Spleen (tissue), 13 donors: ENCODE measurements at places on chromosomes 11 and 22.

DNA sequence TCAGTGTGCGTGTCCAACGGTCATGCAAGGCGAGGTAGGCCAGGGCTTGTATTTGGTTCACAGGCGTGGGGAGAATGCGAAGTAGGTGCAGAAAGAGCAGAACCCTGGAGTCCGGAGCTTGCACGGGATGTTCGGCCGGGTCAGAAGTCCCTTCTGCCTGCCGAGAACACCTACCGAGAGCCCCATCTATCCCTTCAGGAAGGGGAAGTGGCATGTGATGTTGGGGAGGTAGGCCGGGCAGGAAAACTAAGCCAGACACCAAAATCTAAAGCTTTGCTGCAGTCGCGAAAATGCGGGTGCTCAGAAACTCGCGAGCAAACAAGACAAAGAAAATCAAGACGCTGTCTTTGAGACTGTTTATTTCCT, 435 bp upstream of the TAF6L start:
- DNase-seq = peak; percentile 81

DNA sequence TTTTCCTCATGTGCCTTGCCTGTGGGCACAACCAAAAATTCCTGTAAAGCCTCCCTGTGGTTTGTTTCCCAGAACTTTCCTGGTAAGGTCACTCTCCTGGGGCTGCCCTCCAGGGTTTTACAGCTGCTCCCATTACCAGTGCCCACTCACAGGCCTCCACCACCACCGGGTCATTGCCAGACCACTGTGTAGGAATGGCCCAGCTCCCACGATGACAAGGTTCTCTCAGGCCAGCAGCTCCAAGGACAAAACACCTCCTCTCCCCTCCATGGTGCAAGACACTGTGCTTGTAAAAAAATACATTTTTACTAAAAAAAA, 96.1 kb upstream of the AKIP1 start:
- DNase-seq = no peak

DNA sequence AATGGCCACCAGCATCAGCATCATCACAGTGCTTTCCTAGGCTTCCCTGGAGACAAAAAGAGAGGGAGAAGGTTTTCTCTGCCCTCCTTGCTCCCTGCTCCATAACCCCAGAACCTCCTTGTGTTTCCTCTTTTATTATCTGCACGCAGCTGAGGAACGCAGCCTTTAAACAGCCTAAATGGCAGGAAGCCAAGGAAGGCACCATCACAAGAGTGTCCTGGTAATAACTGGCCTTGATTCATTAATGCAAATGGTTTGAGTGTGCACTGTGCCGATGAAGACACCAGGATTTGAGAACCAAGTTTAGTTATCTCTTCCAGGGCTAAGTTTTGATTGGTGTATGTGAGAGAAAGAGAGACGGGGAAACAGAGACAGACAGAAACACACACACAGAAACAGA, 29.4 kb upstream of the DRD2 start:
- no peak for DNase-seq

DNA sequence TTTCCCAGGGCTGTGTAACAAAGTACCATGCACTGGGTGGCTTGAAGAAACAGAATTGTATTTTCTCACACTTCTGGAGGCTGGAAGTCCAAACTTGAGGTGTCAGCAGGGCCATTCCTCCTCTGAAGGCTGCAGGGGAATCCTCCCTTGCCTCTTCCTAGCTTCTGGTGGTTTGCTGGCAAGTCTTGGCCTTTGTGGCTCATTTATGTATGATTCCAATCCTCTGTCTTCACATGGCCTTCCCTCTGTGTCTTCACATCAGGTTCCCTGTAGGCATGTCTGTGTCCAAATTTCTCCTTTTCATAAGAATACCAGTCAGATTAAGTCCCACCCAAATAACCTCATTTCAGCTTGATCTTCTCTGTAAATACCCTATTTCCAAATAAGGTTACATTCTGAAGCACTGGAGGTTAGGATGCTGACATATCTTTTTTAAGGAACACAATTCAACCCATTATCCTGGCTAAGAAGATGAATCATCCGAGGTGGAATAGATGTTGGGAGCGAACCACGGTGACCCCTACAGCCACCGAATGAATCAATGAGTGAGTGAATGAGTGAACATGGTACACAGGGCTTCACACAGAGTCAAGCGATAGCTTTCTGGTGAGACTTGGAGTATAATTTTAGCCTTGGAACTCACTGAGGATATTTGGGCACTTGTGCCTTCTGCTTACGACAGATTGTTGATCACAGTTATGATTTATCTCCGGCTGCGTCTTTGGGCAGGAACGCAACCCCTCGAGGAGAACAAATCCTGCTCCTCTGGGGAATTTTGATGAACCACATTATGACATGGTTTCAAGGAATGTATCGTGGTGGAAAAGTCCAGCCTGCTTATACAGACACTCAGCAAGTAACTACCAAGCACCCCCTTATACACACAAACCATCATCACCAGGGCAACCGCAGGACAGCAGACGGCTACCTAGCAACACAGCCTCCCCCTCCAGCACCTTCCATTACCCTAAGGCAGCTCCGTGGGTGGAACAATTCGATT, 34.3 kb upstream of the MICAL2 start:
- no peak for DNase-seq

GRCh38 chr11:64355078-64355940, 3.7 kb upstream of the RPS6KA4 start:
- DNase-seq = peak; percentile 92

DNA sequence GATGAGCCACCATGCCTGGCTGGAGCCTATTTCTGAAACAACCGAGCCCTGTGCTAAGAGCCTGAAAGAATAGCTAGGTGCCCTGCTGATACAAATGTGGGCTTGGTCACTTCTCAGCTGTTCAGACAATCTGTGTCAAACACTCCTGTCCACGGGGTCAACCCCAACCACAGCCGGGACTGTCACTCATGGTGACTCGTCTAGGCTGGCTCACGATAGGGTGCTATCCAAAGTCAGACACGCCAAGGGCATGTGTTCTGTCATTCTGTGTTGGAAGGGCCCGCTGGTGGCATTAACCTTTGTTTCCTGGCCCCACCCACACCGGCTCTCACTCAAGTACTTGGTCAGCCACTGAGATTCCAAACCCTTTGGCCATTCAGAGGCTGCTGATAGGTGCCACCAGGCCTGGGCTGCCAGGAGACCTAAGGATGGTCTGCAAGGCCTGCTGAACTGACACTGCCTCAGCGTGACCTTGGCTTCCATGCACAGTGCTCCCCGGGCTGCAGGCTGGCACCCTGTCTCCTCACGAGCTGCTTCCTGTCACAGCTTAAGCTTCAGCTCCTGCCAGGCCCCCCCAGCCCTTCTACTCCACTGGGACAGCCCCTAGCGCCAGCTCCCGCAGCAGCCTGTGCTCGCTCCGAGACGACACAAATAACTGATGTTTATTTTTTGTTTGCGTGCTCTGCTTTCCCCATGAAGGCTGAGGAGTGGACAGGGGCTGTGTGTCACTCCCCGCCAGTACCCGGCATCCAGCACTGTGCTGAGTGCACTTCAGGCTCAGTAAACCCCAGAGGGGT, 14.2 kb upstream of the CDC42BPG start:
- peak; percentile 94 for DNase-seq

- DNase-seq = peak; percentile 74
Measured at GRCh38 chr22:21933910-21934309, 18.7 kb downstream of the PPM1F start.

- no peak for DNase-seq
Measured at GRCh38 chr22:34877506-34877905, 188.5 kb upstream of the ISX start.

- no peak for DNase-seq
Measured at GRCh38 chr22:45589556-45589955, 82.1 kb upstream of the ATXN10 start.

GRCh38 chr11:89498845-89499448, 7.8 kb upstream of the NOX4 start:
- DNase-seq = no peak

DNA sequence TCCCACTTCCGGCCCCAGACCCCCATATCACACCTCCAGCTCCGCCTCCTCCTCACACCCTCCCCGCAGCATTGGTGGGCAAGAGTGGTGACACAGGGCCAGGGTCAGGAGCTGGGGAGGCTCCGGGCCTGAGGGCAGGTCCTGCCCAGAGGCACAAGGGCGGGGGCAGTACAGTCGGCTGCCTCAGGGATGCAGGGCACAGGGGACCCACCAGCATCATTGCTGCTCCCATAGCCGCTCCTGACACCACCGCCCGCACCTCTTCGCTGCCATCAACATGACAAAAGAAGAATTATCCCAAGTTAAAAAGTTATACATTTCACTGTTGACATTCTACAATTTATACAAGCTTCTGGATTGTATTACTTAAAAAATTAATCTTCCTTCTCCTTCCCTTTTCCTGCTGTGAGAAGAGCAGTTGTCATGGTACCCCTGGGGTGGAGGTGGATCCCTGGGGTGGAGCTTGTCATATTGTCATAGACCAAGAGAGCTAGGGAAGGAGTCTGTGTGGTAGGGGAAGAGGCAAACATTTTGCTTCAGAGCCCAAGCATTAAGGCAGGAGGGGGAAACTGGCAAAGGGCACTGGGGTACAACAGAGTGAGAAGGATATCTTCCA, 4.1 kb downstream of the SBF2 start:
- no peak for DNase-seq

DNA sequence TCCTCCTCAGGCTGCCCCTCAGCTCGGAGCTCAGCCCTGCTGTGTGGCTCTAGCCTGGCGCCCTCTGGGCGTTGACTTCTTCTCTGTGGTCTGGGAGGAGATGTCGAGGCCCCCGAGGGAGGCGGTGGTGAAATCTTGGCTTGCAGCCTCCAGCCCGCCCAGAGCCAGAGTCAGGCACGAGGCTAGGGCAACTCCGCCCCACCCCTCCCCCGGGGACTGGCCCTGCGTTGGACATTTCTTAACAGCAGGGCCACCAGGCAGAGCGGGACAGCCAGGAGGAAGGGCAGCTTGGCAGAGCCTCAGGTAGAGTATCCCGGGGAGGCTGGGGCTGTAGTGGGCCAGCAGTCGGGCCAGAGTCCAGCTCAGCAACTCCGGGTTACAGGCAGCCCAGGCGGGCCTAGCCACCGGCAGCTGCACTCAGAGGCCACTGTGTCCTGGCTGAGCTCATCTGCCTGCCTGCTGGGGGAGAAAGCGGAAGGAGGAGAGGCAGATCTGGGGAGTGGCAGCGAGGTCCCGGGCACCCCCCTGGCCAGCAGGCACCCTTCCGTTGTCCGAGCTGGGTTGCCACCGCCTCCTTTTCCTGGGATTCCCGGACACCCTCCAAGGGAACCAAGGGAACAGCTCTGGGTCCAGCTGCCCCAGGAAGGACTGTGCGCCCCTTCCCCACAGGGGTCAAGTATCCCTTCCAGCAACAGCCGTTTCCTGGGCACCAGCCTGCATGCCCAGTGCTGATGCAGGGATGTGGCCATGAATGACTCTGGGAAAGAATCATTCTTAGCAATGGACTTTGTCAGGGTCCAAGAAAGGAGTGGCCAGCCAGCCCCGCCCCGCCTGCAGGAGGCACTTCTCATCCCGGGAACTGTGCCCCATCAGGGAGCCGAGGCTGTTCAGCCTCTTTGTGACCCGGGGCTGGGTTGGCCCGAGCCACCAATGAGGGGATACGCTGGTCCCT, at the start of gene ALDH3B1:
TSS of gene ALDH3B1 (plus strand) at position 238 of the 952 bp plus-strand sequence. CDS start 4,971 bp downstream, outside the sequence.
- DNase-seq = peak; percentile 93

DNA sequence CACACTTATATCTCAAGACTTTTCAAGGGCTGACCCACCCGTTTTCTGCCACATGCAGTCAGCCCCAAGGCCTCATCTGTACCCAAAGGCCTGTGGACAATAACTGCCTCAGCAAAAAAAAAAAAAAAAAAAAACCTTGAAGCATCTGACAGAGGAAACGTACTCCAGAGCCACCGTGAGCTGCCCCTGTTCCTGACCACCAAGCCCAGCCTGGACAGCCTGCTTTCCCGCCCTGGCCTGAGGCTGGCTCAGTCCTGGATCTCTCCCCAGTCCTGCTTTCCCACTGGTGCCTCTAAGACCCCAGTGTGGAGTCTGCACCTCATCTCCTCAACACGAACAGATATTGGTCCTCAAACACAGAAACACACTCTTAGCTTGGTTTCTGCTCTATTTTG, 66.5 kb downstream of the SLC35F2 start:
- DNase-seq = no peak

DNA sequence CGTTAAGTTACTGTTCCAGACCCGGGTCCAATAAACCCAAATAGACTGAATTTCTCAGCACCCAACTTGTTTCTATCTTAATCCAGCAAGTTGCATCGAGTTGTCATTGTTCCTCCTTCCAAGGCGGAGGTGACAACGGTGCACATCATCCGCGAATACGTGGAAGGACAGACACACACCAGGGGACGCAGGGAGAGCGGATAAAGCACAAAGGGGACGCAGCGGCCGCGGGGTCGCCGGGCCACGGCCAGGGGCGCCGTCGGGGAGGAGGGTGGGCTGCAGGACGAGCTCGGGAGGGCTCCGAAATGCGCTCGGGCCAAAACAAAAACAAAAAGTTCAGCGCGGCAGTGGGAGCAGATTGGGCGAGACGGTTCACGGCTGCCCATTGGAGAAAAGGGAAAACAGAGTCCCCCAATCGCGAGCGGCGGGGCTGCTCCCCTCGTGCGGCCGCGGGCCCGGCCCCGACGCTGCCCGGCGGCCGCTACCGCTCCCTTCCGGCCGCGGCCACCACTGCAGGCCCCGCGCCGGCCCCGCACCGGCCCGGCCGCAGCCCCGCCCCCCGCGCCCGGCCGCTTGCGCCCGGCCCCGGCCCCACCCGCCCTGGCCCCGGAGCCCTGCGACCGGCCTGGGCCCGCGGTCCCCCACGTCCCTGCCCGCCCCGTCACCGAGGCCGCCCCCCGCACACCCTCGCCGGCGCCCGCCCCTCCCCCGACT, 518 bp downstream of the KMT5B start:
- DNase-seq = peak; percentile 90

DNA sequence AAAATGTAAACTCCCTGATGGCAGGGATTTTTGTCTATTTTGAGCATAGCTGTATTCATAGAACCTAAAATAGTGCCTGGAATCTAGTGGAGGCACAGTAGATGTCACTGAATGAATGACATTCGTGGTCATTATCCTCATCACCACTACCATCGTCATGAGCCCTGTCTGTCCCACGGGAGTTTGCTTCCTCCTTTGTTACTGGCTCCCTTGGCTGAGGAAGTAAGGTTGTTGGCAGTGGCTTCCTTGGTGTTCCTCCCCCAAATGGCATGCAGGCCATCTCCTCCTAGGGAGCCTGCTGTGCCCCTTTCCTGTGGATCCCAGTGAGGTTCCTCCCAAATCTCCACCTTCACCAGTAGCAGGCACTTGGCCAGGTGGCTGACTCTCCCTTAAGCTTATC, 183.0 kb downstream of the CEP164 start:
- no peak for DNase-seq

DNA sequence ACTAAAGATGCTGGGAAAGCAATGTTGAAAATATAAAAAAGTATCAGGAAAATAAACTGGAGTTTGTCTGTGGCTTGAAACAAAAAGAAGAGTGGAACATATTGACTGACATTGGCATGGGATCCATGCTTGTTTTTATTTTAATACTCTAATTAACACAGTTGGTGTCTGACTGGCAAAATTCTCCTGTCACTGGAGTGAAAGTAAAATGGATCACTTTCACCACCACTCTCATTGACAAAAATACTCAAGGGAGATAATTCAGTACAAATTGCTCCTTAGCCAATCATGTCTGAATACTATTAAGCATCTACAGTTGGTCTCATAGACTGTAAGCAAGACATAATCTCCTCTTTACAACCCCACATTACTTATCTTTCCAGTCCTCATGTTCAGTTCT, 101.8 kb downstream of the DCDC1 start:
- DNase-seq = no peak

- no peak for DNase-seq
Measured at GRCh38 chr11:2825889-2826678, 59.5 kb downstream of the CDKN1C start.
